Fibroblast of the conjunctiva (primary cell): ENCODE measurements at places on chromosomes 11 and 22.

DNA sequence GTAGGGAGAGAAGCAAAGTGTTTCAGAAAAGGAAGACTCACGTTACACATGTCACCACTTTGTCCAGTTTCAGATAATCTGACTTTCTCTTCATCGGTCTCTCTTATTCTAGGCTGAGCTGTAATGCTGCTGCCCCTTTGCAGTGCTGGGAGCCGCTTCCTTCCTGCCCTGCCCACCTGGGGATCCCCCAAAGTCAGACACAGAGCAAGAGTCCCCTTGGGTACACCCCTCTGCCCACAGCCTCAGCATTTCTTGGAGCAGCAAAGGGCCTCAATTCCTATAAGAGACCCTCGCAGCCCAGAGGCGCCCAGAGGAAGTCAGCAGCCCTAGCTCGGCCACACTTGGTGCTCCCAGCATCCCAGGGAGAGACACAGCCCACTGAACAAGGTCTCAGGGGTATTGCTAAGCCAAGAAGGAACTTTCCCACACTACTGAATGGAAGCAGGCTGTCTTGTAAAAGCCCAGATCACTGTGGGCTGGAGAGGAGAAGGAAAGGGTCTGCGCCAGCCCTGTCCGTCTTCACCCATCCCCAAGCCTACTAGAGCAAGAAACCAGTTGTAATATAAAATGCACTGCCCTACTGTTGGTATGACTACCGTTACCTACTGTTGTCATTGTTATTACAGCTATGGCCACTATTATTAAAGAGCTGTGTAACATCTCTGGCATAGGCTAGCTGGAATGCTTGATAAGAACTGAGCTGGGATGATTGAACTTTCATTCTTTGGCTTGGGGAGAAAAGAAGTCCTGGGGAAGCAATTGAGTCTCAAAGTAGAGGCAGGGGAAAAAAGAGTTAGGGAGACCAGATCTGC lies 31.2 kb upstream of the SMIM35 start:
- DNase-seq = no peak

- no peak for DNase-seq
Measured at GRCh38 chr11:130573767-130574166, 125.3 kb downstream of the ADAMTS15 start.

GRCh38 chr11:134519390-134519750 lies 107.3 kb upstream of the B3GAT1 start:
- DNase-seq = no peak

DNA sequence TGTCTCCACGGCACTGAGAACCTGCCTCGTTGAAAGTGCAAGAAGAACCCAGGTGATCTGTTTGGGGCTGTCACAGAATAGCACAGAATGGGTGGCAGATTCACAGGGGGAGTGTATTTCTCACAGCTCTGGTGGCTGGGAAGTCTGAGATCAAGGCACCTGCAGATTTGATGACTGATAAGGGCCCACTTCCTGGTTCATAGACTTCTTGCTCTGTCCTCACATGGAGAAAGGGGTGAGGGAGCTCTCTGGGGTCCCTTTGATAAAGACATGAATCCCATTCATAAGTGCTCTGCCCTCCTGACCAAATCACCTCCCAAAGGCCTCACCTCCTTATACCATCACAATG lies 198.5 kb upstream of the SORL1-AS1 start:
- no peak for DNase-seq

DNA sequence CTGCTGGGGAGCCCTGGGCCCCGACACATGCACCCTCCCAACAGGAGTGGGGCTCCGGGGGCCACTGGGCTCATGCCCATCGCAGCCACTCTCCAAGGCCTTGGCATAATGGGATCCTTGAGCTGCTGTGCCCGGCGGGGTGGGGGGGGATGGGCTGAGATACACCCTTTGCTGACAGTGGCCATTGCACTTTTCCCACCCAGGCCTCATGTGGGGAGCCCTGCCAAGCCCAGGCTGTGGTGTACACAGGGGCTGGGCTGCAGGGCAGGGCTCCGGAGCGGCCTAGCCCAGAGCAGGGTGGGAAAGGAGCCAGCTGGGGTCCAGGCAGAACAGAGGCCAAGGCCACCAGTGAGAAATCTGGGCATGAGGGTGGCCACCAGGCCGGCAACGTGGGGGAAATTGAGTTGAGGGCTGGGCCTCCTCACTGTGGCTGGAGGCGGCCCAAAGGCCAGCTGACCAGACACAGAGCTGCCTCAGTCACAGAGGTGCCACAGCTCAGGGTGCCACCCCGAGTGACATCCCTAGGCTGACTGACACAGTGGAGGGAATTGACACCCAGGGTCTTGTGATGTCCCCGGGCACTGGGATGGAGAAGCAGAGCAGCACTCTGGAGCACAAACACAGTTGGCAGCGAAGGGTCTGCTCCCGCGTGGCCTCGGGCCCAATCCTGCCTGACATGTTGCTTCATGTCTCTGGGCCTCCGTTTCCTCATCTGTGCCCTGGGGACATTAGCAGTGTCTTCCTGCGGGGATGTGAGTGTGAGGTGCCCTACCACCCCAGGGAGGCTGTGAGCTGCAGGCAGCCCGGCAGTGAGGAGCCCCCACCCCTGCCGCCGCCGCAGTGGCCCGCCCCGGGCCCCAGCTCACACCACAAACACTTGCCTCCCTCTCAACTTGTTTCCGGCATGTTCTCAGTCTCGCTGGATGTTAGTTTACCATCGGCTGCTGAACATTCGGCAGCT lies 30.4 kb downstream of the RTN4R start:
- no peak for DNase-seq

GRCh38 chr11:132455044-132455443 lies 1077.3 kb downstream of the OPCML start:
- no peak for DNase-seq

DNA sequence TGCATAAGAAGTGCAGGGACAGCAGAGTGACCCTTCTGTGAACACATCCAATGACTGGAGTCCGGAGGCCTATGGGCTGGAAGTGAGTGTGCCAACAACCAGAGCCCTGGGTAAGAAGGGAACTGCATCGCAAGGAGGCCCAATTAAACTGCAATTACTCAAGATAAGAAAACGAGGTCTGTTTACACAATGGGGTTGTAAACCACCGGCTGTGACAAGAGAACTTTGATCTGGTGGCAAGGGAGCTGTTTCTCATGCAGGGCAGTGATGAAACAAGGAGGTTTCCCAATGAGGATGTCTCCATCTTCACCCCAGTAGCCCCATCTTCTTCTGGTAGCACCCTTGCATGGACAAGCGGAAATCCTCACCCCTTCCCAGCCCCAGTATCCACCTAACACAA lies 21.5 kb downstream of the ETS1 start:
- DNase-seq = no peak

DNA sequence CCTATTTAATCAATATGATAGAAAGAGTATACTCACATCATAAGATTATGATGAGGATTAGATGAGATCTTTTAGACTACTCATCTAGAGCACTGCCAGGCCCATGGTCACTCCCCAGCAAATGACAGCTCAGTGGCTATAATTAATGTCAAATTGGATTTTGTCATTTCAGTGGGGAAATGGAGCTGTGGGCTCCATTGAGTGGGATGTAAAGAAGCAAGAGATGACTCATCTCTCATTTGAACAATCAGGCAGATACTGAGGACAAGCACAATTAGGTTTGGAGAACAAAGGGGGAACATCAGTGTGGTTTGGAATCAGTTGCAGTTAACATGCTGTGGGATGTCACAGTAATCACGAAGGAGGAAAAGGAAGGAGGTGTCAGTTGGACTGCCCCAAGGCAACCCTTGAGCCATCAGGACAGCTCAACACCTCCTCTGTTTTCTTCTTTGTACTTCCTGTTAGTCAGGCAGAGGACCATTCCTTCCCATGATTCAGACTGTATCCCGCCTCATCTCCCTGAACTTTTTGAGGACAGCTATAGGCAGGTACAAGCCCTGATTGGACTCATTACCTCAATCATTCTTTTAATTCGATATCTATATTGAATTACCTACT lies 473.7 kb upstream of the ISX start:
- no peak for DNase-seq
